ENCODE measurements at places on chromosomes 5 and 9.
A peak's percentile ranks its signal among the peaks of the same experiment; 100 is the strongest.

DNA sequence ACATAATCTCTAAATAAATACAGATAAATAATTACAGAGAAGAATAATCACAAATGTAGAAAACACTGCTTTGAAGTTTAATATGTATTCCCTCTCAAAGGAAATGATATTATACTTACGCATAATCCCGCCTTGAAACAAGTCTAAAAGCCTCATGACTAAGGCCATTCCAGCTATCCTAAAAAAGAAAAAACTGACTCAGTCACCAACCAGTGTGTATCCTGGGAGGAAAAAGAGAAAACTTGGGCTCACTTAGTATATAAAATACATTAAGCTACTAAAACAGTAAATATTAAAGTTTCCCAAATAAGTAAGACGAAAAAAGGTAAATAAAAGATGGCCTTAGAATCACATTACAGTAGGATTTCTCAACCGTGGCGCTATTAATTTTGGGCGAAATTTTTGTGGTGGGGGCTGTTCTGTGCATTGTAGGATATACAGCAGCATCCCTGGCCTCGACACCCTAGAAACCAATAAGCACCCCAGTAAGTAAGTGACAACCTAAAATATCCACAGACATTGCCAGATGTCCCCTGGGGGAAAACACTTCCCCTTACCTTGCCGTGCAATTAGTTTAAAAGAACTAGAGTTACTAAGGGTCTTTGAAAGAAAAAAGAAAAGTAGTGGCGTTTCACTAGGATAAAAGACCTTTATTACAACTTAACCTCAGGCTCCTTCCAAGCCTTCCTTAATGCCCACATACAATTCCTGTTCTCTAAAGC lies 1.1 kb downstream of the HSPA9 start:
- DNase-seq, result no peak

- no peak for DNase-seq
Measured at GRCh38 chr5:103463261-103463660, 99.3 kb downstream of the NUDT12 start.

DNA sequence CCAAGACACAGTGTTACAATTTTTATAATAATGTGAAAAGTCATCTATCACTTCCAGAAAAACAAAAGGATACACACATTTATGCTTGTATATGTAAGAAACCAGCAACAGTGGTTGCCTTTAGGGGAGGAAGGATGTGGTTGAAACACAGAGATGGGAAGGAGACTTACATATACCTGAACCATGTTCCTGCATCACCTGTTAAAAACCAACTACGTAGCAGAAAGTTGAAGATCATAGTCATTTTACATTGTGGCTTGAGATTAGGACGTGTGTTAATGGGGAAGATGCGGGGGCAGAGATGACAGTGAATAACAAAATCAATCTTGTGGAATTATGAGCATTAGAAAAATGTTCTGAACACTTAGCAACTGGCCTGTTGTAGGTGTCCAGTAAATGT lies 307.3 kb downstream of the MLLT3 start:
- DNase-seq, result no peak

GRCh38 chr9:32378993-32379729 lies 5.3 kb upstream of the ACO1 start:
- peak; percentile 59 for DNase-seq

GRCh38 chr9:96478829-96479371 lies 28.9 kb downstream of the HABP4 start:
- no peak for DNase-seq

DNA sequence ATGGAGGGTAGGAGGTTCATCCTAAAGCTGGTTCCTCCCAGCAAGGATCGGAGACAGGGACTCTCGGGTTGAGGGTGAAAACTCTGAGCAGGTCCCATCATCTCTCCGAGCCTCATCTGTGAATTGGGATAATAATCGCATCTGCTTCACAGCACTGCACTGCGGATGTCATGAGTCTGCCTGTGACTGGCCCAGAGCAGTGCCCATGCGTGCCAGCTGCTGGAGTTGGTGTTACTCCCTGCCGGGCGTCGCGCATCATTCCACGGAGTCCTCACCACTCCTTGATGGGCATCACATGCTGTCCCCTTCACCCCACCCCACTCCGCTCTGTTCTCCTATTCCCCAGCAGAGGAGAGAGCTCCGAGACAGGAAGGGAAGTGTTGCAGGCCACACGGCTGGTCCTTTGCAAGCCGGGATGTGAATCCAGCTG lies 35.1 kb upstream of the ORM1 start:
- DNase-seq, result peak; percentile 9

- DNase-seq, result no peak
Measured at GRCh38 chr5:176181271-176181855, 56.9 kb upstream of the SIMC1 start.

- no peak for DNase-seq
Measured at GRCh38 chr5:98962587-98962986, 33.8 kb upstream of the CHD1 start.

- no peak for DNase-seq
Measured at GRCh38 chr5:178469975-178470759, 120.0 kb downstream of the COL23A1 start.

DNA sequence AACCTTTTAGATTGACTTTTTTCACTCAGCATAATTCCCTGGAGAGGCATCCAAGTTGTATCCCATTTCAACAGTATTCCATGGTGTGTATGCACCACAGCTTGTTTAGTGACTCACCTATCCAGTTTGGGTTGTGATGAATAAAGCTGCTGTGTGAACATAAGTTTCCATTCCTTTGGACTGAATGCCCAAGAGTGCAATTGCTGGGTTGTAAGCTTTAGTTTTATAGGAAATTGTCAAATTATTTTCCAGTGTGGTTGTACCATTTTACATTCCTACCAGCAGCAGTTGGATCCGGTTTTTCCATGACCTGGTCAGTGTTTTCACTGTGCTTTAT lies 60.9 kb upstream of the TMED7 start:
- DNase-seq, result no peak

DNA sequence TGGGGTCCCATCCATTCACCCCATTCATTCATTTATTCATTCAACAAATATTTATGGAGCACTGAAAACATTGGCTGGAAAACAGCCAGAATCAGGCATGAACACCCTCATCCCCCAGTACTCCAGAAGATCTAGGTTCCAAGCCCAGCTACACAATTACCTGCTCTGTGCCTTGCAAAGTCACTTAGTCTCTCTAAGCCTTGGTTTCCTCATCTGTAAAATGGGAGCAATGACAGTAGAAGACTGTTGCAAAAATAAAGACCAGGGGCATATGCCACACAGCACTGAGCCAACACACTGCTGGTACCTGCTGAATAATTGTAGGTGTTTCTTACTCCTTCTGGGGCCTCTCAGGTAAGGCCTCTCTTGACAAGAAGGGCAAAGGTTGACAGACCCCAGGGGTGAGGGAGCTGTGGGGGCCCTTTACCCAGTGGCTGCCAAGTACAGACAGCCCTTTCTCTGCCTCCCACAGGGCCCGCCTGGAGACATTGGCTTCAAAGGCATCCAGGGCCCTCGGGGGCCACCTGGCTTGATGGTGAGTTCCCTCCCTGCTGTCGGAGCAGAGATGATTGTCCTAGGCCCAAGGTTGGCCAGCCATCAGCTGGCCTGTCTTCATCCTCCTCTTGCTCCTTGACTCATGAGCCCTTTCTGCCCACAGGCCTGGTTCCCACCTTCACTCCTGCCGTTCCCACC lies 22.6 kb upstream of the ORM1 start:
- DNase-seq, result peak; percentile 7

- no peak for DNase-seq
Measured at GRCh38 chr5:169161022-169161680, 139.8 kb downstream of the SLIT3 start.

DNA sequence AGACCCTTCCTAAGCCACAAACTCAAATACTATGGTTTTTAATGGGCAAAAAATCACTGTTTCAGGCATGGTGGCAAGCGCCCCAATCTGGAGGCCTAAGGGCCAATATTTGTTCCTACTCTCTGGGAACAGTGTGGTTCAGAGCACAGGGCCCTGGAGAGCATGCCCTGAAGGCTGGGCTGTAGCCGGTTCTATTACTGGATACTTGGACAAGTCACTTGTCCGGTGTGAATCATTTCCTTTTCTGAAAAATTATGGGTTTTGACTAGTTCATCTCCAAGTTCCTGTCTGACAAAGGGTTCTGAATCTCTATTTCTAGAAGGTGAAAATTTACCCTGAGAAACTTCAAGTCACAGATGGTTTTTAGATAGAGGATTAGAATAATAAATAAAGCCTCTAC lies 75.0 kb downstream of the OTULIN start:
- no peak for DNase-seq

DNA sequence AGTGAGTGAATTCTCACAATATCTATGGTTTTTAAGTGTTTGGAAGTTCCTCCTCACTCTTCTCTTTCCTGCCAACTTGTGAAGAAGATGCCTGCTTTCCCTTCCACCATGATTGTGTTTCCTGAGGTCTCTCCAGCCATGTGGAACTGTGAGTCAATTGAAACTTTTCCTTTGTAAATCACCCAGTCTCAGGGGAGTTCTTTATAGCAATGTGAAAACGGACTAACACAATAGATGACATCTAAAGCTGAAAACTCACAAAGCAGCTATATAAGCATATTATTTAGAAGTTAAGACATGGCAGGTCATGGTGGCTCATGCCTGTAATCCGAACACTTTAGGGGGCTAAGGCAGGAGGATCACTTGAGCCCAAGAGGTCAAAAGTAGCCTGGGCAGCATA lies 130.2 kb downstream of the ARRDC3 start:
- DNase-seq, result no peak

DNA sequence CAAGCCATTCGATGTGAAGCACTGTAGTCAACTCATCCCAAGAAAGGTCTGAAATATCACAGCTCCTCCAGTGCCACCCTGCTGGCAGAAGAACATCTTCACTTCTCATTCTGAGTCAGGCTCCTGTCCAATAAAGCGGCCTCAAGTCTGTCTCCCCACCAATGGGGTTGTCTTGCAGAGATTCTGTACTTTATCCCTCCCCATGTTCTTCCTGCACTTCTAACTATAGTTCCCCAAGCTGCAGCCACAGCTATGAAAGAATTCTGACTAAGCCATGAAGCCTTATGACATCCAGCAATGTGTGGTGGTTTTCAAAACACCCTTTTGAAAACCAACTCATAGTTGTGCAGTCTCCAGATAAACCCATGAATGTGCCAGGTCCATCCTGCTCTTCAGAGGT lies 6.8 kb downstream of the MACROH2A1 start:
- DNase-seq, result no peak

- DNase-seq, result no peak
Measured at GRCh38 chr5:10655972-10656830, 92.3 kb downstream of the ANKRD33B start.

DNA sequence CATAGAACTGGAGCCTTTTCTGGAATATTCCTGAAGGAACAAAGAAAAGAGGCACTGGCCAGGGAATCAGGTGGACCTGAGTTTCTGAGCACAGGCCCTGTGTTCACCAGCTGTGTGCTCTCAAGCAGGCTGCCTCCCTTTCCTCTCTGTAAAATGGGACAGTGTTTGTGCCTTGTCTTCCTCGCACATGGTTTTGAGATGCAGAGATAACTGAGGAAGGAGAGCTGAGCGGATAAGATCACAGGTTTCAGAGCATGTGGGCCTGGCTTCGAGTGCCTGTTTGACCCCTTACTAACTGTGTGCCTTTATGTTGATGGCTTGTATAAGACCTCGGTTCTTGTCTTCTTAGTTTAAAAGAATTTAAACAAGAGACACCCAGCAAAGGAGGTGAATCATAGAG lies 46.2 kb upstream of the HAND1 start:
- DNase-seq, result no peak

- DNase-seq, result no peak
Measured at GRCh38 chr9:75891771-75892215, 1.3 kb downstream of the PCSK5 start.

GRCh38 chr9:104304925-104305324 lies 199.1 kb upstream of the OR13F1 start:
- DNase-seq, result no peak

GRCh38 chr9:14775917-14776316 lies 53.4 kb upstream of the CER1 start:
- no peak for DNase-seq

DNA sequence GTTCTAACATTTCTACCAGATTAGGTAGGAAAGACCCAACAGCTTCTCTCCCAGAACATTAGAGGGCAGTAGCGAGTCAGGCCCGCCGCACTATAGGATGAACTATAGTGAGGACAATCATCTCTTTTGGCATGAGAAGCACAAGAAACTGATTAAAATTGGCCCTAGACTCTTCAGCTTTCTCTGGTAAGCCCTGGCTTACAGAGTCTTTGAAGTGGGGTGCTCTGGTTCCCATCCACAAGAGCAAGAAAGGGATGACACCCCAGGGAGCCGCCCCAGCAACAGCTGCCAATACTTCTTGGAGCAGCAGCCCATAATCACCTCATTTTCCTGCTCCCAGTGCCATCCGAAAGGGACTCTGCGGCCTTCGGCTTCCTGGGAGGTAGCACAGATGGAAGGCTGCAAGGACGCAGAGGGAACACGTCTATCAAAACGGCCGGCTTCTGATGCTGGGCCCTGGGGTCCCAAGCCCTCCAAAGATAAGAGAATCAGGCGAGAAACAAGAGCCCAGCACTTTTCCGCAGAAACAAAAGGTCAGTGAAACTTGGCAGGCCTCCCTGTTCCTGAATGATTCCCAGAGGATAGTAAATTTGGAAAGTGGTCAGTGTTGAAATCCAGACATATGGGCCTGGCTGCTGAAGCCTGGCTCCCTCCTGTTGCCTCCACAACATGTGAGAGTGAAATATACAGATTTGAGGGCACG lies 69.3 kb downstream of the HSD17B3 start:
- DNase-seq, result peak; percentile 55

GRCh38 chr9:136791516-136792276 lies 552 bp downstream of the TMEM141 start:
- DNase-seq, result peak; percentile 54

DNA sequence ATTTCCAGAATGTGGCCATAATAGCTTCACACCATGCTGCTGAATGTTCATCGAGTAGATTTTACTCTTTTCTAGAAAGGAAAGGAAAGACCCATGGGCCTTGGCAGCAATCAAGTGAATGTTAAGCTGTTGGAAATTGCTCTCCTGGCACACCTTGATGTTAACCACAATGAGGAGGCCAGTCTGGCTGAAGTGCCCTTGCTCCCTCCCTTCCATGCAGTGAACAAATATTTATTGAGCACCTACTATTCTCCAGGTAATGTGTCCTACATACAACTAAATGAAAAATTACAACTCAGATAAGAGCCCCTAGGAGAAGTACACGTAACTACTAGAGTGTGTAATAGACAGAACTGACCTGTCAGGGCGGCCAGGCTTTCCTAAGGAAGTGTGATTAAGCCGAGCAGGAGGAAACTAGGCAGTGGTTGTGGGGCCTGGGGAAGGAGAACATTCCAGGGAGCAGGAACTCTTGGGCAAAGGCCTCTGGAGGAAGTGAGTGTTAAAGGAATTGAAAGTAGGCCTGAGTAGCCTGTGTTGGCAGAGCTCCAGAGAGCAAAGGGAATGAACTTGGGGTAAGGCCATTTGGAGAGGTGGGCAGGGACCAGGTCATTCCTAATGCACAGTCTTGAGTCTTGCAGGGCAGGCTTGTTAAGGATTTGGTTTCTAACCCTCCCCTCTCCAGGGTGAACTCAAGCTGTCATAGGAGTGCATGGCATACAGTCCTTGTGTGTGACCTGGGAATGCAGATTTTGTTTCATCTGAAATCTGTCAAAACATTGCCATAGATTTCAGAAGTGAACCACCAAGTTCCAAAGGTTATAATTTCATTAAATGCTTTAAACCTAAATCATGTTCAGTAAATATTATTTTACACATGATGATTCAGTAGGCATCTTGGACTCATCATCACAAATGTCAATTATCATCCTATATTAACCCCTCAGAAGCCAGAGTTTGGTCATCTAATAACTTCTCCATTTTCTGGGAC lies 9.0 kb upstream of the ZSWIM6 start:
- peak; percentile 15 for DNase-seq

Data from adrenal gland (tissue), 19 donors.